ENCODE measurements at places on chromosomes 16 and 17.

GRCh38 chr16:72112906-72113615 lies 19.4 kb downstream of the DHX38 start:
- DNase-seq: no peak

- DNase-seq: no peak
Measured at GRCh38 chr17:40501499-40501911, at the start of gene TNS4. TNS4 (minus strand) TSS chr17:40501623; CDS start chr17:40496425, 5,198 bp downstream.

GRCh38 chr17:58315281-58315711 lies 13.3 kb downstream of the TSPOAP1 start:
- DNase-seq: no peak

DNA sequence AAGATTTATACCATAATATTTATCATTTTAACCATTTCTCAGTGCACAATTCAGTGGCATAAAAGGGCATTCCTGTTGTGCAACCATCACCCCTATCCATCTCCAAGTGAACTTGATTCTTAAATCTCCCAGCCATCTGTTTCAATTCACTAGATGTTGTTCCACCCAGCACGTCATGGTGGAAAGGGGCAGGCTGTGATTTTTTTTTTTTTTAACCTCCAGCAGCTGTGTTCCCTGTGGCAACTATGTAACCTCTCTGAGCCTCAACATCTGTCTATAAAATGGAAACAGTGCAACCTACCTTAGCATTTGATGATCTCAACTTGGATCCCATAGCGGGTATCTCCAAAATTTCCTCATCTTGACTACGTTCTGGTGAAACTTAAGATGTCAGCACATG lies 604.5 kb downstream of the WWOX start:
- no peak for DNase-seq

DNA sequence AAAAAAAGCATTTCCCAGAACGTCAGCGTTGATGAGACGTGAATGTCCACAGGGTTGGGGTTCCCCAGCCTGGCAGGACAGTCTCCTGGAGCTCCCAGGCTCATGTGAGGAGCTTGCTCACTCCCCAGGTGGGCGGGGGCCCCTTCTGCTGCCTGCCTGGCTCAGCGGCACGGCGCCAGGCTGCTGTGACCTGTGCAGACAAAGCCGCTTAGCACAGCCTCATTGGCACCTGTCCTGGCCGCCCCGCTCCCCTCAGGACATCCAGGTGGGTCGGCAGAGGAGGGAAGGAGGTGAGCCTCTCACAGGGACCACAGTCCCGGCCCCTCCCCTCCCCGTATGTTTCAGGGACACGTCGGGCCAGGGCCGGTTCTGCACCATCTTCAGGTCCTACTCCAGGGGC lies 12.9 kb upstream of the WFIKKN1 start:
- no peak for DNase-seq

DNA sequence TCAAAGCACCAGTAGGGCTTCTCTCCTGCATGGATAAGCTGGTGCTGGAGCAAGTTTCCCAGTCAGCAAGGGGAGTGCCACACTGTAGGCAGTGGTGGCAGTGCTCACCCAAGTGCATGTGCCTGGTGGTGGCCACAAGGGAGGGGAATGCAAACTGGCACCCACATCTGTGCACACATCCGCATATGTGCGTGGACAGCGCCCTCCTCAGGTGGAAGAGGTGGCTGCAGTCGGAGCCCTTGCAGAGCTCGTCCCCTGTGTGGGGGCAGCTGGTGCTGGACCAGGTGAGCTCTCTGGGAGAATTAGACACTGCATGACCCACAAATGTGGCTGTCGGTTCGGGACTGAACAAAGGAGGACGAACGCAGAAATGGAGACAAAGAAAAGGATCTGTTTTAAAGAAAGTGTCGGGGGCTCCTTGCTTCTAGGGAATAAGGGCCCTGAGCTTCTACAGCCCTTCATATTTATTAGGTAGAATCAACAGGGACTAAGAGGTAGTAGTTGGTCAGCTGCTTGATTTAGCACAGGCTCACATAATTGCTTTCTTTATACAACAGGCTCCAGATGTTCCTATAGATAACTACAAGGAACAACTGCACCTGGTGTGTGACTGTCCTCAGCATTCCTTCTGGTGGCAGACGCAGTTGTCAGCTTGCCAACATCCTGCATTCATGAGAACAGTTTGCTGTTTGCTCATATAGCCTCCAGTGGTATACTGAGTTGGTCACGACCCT lies 5.3 kb upstream of the ZNF689 start:
- DNase-seq: peak; percentile 42

DNA sequence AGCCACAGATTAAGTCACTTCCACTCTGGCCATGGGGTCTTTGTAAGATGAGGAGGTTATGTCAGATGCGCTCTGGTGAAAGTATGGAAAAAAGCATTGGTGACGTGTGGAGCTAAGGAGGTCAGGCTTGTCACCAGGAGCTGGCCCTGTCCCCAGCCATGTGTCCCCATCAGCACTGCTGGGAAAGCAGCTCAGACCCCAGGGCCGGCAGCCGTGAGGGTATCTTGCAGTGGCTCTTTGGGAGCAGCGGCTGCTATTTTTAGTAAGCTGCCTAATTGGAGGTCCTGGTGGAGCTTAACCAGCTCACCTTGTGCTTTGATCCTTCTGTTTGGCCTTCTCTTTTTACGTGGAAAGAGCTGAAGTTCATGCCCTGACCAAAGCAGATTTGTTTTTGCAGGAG lies 60.9 kb downstream of the MPRIP start:
- no peak for DNase-seq

DNA sequence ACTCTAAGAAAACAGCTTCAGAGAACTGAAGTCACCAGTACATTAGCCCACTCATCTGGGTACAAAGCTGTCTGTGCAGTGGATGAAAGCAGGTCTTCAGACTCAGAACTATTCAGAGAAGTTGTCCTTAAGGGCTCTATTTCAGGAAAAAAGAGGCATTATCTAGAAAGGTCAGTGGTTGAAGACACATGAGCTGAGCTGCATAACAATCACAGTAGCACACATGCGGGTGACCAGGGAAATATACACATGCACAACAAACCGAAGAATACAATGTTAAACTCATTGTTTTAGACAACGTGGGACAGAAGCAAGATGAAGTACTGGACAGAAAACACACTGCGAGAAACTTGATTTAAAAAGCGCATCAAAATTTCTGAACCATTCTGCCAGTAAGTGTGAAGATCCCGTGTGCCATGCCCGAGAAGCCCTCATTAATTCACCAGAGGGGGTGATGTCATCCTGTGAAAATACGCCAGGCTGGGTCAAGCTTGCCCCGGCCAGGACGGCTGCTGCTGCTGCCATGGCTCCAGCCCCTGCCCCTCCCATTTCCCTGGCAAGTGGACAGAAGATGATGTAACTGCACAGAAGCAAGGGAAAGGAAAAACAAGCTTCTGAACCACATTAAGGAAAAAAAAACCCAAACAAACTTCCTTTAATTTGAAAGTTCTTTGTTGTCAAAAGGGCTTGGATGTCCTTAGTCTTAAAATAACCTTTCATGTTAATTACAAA lies 10.1 kb downstream of the DYNC1LI2 start:
- DNase-seq: no peak

DNA sequence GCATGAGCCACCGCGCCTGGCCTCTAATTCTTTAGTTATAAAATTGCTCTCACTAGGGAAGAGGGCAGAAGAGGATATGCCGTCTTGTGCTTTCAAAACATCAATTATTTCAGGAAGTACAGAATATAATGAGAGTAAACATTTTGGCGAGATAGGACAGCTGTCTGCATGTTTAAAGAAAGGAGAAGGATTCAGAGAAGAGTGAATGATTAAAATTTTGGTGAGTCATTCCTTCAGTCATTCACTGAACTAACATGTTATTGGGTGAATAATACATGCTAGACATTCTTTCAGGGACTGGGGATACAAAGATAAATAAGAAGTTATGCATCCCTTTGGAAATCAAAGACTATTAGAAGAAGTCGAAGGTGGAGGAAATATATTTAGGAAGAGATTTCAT lies 590.3 kb upstream of the GOT2 start:
- no peak for DNase-seq

DNA sequence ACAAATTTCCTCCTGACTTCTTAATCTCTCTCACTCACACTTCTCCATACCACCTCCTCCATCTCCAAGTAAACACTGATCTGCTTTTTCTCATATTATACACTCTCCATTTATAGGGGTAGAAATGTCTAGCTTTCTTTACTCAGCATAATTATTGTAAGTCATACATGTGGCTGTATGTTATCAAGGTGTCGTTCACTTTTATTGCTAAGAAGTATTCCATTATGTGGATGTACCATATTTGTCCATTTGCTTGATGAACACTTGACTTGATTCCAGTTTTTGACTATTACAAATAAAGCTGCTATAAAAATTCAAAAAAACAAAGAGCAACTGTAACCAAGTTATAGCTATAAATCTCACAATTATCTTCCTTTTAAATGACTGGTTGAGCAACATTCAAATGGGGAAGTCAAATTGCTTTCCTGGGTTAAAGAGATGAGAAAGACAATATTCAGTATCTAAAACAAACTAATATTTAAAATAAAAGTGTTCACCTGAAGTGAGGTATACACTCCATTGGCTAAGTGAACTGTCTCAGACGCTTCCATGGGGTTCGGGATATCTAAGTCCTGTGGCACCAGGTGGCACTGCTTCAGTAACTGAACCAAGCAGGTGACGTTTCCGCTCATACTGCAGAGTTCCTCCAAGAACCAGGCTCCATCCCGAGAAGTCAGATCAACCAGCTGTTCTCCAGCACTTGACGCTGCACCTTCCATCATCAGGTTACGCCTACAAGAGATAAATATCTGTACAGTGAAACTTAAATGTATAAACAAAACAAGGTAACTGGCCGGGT lies 32.6 kb upstream of the ARL6IP1 start:
- DNase-seq: no peak

- no peak for DNase-seq
Measured at GRCh38 chr17:62067165-62068145, 2.4 kb upstream of the MED13 start.

DNA sequence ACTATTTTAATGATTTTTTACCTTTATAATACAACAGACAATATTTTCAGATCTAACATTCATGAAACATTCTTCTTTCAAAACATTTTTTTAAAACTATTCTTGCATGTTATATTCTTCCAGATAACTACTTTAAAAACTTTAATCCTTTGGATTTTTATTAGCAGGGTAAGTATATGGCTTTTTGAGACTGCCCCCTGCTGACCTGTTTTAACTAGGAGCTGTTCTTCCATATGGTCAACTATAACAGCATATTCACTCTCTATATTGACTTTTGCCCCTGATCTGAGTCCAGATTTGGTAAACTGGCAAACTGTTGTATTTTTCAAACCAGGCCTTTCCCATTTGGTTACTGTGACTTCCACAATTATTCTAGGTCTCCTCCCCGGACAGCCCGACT lies 16.5 kb downstream of the ZNF18 start:
- no peak for DNase-seq

DNA sequence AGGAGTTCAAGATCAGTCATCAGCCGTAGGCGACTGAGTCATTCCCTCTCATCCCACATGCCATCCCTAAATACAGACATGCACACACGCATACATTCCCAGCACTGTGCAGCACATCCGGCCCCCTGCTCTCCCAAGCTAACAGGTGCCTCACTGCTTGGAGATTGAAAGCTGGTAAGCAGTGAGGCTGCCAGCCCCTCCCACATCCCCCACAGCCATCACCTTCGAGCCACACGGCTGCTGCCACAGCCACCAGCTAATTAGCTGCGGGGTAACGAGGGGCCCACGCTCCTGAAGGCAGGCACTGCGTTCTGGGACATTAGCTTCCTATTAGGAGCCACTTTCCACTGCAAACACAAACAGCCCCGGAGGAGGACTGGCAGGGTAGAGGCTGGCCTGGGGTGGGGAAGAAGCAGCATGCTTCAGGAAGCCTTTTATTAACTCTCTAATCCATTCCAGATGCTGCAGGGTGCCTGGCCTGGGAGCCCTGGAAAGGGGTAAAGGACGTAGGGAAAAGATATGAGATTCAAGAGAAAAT lies 179.6 kb downstream of the CCT6B start:
- DNase-seq: no peak

DNA sequence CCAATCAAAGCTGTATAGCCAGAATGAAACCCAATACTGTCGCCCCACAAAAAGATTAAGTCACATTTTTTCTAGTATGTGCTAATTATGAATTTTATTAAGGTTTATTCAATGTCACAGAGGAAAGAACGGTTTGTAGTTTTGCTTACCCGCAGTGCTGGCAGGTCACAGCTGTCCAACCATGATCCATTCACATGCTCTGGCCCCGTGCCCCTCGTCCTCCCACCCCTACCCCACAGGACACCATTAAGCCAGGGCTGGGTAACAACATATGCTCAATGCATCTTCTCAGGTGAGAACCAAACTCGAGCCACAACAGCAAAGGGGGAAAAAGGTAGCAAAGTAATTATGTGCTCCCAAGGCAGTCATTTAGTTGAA lies 589 bp upstream of the FBF1 start:
- DNase-seq: no peak

- no peak for DNase-seq
Measured at GRCh38 chr16:83734136-83734535, 73.6 kb upstream of the HSBP1 start.

- DNase-seq: no peak
Measured at GRCh38 chr16:49486400-49486799, 112.8 kb downstream of the C16orf78 start.

GRCh38 chr16:2930236-2930635 lies 18.5 kb downstream of the FLYWCH1 start:
- no peak for DNase-seq

DNA sequence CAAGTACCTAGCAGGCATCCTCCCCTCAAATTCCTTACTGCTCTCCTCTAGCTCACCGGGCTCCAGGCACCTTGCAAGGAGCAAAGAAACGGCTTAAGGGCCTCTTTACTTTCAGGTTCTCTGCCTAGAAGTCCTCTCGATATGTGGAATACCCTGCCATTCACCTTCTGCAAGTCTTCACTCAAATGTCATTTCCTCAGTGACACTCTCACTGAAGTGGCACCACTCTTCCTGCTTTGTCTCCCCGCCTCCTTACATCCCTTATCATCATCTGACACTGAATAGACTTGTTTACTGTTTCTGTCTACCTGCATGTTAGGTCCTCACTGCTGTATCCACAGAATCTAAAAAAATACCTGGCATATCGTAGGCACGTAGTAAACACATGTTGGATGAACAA lies 947 bp downstream of the SLC7A6OS start:
- no peak for DNase-seq

- no peak for DNase-seq
Measured at GRCh38 chr16:14452066-14452465, 178.0 kb downstream of the PARN start.

DNA sequence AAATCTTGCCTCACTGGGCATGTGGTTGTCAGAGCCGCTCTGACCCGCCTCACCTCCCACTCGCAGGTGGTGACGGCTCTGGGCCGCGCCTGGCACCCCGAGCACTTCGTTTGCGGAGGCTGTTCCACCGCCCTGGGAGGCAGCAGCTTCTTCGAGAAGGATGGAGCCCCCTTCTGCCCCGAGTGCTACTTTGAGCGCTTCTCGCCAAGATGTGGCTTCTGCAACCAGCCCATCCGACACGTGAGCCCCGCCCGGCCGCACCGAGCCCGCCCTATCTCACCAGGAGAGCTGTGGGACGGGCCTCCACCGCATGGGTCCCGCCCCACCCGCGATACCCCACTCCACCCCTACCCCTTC lies 4.0 kb downstream of the TGFB1I1 start:
- DNase-seq: no peak

GRCh38 chr17:75087558-75088453 lies at the start of gene SLC16A5:
SLC16A5 (plus strand) TSS chr17:75087954; CDS start chr17:75093637, 5,683 bp downstream.
- no peak for DNase-seq

GRCh38 chr16:67992661-67993206 lies 6.5 kb downstream of the DPEP2 start:
- no peak for DNase-seq
